WTC11 (cell line): ENCODE measurements at places on chromosomes 7 and 10. TPM values are rescaled to one million over a fixed set of nuclear protein-coding genes. Genes with fewer than 3 reads are reported as not detected.

The NKX1-2 gene
- total RNA-seq = 30.8 to 57.7 TPM (median 31.0 TPM) in 3 replicates

The LRRC61 gene
- total RNA-seq = 27.7 to 33.3 TPM (median 32.7 TPM) in 3 replicates

The SFRP5 gene
- 2.4 to 3.5 TPM (median 3.1 TPM) in 3 replicates for total RNA-seq

GRCh38 chr7:37322831-37323230 is 125.8 kb downstream of the ELMO1 start:
- H3K4me3 ChIP-seq = no peak overlapping the region
- H3K4me1 ChIP-seq = peaks cover 14% of the 10 kb centered on the region
- H3K27me3 ChIP-seq = no peaks in the 10 kb centered on the region

DNA sequence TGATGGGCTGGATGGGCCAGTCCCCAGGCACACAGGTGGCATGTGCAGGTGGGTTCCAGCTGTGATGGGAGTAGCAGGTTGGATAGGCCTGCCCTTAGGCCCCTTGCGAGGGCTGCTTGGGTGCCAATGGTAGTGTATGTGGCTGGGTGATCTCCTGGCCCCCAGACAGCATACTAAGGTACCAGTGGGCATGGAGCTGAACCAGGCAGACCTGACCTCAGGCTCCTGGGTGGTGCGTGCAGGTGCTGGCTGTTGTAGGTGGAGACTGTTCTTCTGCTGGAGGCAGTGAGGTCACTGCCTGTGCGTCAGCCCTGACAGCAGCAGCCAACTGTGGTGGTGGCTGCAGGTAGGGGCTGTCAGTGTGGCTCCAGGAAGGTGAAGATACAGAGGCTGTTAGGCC is 384.7 kb downstream of the ANKRD7 start:
- no peaks in the 10 kb centered on the region for H3K36me3 ChIP-seq
- H3K27ac ChIP-seq = no peak overlapping the region
- no peaks in the 10 kb centered on the region for H3K4me1 ChIP-seq
- H3K27me3 ChIP-seq = no peaks in the 10 kb centered on the region
- DNase-seq = no peak
- H3K4me3 ChIP-seq = no peak overlapping the region

- no peak overlapping the region for H3K27ac ChIP-seq
- H3K4me3 ChIP-seq = no peak overlapping the region
- H3K27me3 ChIP-seq = peaks cover 90% of the 10 kb centered on the region
- H3K36me3 ChIP-seq = peaks cover 23% of the 10 kb centered on the region
- no peak for DNase-seq
- H3K4me1 ChIP-seq = peaks cover 28% of the 10 kb centered on the region
Observed at GRCh38 chr7:51732951-51733350, 416.3 kb upstream of the COBL start.

DNA sequence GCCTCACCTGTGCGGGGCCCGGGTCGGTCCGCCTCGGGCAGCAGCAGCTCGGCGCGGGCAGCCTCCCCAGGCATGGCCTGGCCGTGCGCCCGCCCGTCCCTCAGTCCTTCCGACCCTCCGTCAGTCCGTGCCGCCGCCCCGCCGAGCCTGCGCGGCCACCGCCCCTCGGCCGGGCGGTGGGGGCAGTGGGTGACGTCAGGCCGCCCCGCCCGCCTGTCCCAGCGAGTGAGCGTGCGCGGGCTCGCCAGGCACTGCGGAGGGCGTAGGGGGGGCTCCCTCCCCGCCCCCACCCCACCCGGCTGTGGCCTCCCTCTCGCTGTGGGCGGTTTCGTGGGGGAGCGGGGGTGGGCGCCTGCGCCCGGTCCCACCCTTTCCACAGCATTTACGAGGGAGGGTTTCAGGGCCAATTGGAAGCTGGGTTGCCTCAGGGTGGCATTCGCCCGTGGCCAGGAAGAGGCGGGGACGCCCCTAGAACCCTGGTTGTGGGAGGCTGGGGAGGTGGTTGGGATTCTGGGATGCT is at the start of gene NACAD:
Gene NACAD, minus strand, starts transcription at position 149 of the 520 bp plus-strand sequence. Its CDS starts 75 bp downstream, at position 74.
- H3K4me1 ChIP-seq = peaks cover 15% of the 10 kb centered on the region
- peak within 1 kb of the TSS; percentile 74 for H3K4me3 ChIP-seq
- H3K27me3 ChIP-seq = peaks cover 24% of the 10 kb centered on the region
- H3K36me3 ChIP-seq = no peaks in the 10 kb centered on the region
- no peak within 1 kb of the TSS for H3K27ac ChIP-seq

GRCh38 chr7:42699380-42700178 is 212.3 kb downstream of the C7orf25 start:
- H3K4me1 ChIP-seq = peaks cover 7% of the 10 kb centered on the region; the same call in 1 of the 2 replicates
- no peaks in the 10 kb centered on the region for H3K36me3 ChIP-seq
- H3K4me3 ChIP-seq = no peak overlapping the region
- no peak overlapping the region for H3K27ac ChIP-seq

GRCh38 chr10:123045961-123046731 is 37.3 kb downstream of the ACADSB start:
- peaks cover 5% of the 10 kb centered on the region for H3K36me3 ChIP-seq
- no peak for DNase-seq
- no peaks in the 10 kb centered on the region for H3K4me1 ChIP-seq
- no peak overlapping the region for H3K4me3 ChIP-seq
- H3K27me3 ChIP-seq = no peaks in the 10 kb centered on the region

DNA sequence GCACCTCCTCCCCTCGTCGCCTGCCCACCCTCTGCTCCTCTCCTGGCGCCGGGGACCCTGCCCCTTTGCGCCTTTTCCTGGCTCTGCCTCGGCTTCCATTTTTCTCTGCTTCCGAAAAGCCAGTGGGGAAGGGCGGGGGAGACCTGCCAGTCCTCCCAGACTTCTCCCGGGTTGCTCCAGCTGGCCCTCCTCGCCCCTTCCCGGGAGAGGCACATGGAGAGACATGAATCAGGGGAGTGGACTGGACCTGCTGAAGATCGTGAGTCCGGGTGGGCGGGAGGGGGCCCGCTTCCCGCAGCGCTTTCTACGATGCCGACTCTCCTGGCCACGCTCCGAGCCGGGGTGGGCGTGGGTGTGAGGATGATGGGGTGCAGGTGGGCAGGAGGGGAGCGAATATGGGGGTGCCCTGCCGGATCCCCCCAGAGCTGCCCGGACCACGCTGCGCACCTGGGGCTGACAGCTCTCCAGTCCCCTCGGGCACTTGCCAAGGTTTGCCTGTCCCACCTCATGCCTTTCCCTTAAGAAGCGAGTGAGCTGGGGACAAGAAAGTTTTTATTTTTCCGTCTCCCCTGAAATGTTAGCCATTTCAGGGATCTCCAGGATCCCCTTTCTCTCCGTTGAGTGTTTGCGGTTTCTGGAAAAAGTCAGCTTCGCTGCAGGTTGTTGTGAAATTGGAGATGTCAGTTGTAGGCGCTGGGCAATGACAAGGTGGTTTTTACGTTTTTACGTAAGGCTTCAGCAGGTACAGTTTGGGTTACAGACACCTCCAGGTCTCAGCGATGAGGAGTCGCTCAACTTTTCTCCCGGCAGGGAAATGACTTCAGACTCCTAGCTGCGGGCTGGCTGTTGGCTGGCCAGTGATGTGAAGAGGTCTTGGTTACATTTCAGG is 977 bp downstream of the CACNB2 start:
- DNase-seq = peak; percentile 25
- no peak overlapping the region for H3K27ac ChIP-seq
- H3K36me3 ChIP-seq = no peaks in the 10 kb centered on the region
- H3K4me3 ChIP-seq = peak overlapping the region; percentile 71

- no peak for DNase-seq
- no peaks in the 10 kb centered on the region for H3K4me1 ChIP-seq
- no peaks in the 10 kb centered on the region for H3K27me3 ChIP-seq
- no peak overlapping the region for H3K4me3 ChIP-seq
- H3K36me3 ChIP-seq = no peaks in the 10 kb centered on the region
Observed at GRCh38 chr10:58930500-58930899, 245.9 kb upstream of the PHYHIPL start.

GRCh38 chr10:79020015-79020491 is 48.7 kb upstream of the ZMIZ1 start:
- no peak overlapping the region for H3K27ac ChIP-seq
- peaks cover 3% of the 10 kb centered on the region; the same call in 1 of the 2 replicates for H3K4me1 ChIP-seq
- no peaks in the 10 kb centered on the region for H3K36me3 ChIP-seq
- peaks cover 3% of the 10 kb centered on the region; the same call in 1 of the 2 replicates for H3K27me3 ChIP-seq
- DNase-seq = no peak
- H3K4me3 ChIP-seq = no peak overlapping the region

DNA sequence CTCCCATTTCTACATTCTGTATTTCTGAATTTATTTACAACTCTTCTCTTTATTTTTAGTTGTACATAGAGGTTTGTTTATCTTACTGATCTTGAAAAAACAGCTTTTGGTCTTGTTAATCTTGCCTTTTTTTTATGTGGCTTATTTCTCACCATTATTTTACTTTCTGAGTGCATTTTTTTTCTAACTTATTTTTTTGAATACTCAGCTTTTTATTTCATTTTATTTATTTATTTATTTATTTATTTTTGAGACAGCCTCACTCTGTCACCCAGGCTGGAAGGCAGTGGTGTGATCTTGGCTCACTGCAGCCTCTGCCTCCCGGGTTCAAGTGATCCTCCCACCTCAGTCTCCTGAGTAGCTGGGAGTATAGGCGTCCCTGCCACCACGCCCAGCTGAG is 23.9 kb downstream of the CUX1 start:
- H3K36me3 ChIP-seq = peaks cover 3% of the 10 kb centered on the region; the same call in 1 of the 2 replicates
- H3K4me1 ChIP-seq = peaks cover 48% of the 10 kb centered on the region
- no peak overlapping the region for H3K4me3 ChIP-seq
- DNase-seq = no peak
- H3K27me3 ChIP-seq = no peaks in the 10 kb centered on the region

DNA sequence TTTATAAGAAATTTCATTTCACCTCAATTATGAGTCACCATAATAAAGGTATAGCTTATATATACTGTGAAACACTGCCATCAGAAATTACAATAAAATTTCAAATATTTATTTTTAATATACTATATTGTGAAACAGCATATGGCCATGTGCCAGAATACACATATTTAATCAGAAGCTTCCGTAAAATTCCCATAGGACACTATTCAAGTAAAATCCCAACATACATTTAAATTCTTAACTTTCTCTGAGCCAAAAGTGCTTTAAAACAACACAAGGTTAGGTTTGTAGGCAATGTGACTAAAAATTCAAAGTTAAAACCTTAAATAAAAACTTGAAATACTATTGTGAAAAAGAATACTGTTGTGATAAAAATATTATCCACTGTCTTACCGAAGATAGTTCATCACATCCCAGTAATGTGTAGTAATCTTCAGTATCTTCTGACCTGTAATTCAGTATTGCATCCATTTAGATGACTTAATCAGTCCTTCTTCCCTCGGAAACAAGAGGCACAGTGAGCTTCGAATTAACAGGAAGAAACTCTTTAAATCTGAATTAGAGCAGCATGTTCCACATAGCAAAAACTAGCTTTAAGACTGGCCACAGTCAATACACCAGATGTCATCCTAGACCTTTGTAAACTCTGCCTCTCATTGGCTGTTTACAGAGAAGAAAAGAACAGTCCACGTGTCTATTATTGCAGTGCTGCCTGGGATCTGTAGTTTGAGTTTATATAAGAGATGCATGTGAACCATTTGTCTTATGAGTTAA is at the start of gene DNAJC12:
Gene DNAJC12, minus strand, starts transcription at position 648 of the 774 bp plus-strand sequence. Its CDS starts 177 bp downstream, at position 471.
- H3K27me3 ChIP-seq = no peaks in the 10 kb centered on the region
- no peak for DNase-seq
- peaks cover 14% of the 10 kb centered on the region; the same call in 1 of the 2 replicates for H3K36me3 ChIP-seq
- peaks cover 6% of the 10 kb centered on the region for H3K4me1 ChIP-seq
- H3K27ac ChIP-seq = no peak within 1 kb of the TSS
- H3K4me3 ChIP-seq = peak within 1 kb of the TSS; percentile 54
